Stimulated activated CD4-positive, alpha-beta T cell treated with anti-CD3 and anti-CD28 coated beads, Interleukin-1b, Interleukin-23, amount 100 ng/mL, for 1 hour (primary cell): ENCODE measurements at places on chromosomes 3 and 15.

DNA sequence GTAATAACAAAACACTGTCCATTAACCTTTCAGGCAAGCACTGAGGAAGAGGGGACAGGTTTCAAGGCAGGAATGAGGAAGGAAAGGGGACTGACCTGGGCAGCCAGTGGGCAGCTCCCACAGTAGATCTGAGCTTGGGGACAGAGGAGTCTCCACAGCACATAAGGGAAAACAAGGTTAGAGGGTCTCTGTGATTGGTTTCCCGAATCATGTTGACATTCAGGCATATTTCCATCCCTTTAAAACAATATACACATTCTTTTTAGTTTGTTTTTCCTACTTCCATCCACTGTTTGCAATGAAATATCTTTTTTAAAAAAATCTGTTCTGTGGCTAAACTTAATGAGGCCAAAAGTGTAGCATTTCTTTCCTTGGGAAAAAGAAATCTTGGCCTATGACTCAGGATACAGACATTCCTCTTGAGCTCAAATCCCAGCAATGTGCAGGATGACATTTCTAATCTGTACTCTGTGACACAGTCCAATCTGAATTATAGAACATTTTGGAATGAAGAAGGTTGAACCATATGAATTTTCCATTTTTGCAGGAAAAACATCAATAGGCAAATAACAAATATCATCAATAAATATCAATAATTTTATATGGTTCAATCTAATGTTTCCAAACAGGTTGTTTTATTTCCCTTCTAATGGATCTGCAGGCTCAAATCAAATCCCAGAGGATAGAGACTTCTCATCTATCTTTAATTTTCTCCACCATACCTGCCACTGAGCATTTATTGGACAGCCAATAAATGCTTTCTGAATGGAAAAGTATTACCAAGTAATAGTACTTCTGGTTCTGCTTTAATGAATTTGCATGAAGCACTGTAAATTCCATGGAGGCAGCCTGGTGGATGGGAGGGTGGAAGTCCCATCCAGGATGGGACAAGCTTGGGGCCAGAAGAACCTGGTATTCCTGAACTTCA, 54.1 kb downstream of the ITGB5 start:
- no peak for DNase-seq

GRCh38 chr3:126295407-126295939, 61.7 kb downstream of the KLF15 start:
- no peak for DNase-seq

DNA sequence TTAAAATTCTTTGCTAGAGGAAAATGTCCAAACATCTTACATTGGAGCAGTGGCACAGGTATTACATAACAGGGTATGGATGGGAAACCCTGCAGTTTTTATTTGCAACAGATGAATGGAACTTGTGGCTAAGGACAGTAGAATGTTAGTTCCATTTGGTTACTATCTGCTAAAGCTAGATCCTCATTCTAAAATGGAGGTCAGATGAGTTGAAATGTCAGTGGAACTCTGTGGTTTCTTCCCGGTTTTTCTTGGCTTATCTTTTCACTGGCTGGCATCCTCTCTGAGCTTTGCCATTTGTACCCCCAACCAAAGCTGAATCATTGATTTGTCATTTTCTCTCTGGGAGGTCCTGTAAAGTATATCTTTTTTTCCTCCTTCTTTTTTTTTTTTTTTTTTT, 68.9 kb downstream of the ARMC8 start:
- no peak for DNase-seq

DNA sequence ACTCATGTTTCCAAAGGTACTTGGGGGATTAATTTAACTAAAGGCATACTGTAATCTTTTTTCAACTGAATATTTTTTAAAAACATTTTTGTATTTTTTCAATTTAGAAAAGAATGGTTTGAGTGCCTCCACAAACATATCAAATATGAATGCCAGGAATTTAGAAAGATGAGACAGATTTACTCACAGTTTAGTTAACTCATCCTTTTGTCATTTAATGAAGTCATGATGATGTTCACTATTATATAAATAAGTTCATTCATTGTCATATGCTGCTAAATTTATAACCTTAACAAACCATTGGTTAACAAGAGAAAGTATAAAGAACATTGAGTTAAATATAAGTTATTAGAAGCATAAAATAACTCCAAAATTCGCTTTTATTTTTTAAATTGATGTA, 50.0 kb downstream of the FGF7 start:
- DNase-seq, result no peak

GRCh38 chr3:16455966-16456365, 57.5 kb downstream of the RFTN1 start:
- DNase-seq, result no peak

GRCh38 chr3:49794926-49795905, 4.5 kb downstream of the CDHR4 start:
- DNase-seq, result no peak

- no peak for DNase-seq
These were observed 108.3 kb upstream of the CHL1 start for GRCh38 chr3:88267-88666.

DNA sequence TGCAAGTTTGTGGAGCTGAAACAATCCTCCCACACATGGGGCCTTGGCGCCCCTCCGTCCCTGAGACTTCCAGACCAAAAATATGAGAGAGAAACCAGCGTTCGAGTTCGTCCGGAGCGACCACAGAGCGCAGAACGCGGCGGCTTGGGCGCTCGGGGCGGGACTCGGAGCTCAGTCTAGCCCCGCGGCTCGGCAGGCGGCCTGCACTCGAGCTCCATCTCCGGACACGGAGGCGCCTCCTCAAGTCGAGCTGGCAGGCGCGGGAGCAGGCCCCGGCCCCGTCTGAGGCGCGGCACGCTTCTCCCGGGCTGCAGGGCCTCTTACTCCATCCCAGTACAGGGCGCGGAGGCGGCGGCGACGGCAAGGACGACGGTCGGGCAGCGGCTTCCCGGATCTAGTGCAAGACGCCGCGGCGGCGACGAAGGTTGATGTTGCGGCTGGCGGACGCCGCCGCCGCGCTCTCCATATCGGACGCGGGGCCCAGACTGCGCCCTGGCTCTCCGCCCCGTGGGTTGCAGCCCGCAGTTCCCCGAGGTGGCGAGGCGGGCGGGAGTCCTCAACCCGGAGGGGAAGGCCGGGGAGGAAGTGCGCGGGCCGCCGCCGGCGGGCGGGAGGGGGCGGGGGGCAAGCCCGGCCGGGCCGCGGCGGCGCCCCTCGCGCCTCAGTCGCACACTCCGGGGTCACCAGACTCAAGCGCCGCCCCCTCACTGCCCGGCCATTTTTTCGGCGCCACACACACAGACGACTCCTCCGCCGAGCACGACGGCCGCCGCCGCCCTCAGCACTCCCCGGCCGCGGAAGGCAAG, 674 bp downstream of the MSL2 start:
- DNase-seq, result peak; percentile 32

DNA sequence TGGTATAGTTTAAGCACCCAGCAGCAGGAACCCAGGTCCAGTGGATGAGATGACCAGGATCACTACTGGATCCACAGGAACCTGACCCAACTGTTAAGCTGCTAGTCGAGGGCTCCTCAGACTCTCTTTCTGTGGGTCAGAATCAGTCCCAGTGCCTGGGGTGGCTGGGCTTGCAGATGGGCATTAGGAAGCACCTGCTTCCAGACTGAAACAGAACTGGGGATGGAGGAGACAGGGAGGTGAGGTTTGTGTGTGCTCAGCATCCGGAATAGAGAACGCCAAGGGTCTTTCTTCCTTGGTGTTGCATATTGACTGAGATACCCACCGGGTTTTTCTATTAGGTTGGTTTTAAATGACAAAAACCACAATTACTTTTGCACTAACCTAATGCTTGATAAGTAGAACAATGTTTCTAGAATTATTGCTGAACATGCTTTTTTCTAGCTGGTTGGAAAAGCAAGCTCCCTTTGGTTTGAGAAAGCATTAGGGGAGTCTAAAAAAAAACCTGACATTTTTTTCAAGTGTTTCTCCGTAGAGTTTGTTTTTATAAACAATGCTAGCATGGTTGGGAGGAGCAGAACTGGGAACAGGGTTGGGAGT, 779 bp downstream of the ST3GAL6 start:
- no peak for DNase-seq

DNA sequence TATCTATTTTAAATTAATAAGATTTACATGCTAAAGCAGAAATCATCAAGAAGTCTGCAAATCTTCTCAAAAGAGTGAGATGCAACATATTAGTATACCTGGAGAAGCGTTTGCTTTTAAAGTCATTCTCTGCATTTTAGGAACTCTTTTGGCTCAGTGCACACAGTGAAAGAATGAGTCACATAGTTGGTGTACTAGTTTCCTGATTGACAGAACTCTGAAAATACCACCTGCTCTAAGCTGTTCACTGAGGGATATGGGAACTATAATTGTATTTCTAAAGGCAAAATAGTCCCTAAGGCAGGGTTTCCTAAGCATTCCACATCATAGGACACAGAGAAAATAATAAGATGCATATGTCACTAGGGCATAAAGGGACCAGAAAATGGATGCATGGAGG, 838.5 kb downstream of the DIPK2A start:
- DNase-seq, result no peak

DNA sequence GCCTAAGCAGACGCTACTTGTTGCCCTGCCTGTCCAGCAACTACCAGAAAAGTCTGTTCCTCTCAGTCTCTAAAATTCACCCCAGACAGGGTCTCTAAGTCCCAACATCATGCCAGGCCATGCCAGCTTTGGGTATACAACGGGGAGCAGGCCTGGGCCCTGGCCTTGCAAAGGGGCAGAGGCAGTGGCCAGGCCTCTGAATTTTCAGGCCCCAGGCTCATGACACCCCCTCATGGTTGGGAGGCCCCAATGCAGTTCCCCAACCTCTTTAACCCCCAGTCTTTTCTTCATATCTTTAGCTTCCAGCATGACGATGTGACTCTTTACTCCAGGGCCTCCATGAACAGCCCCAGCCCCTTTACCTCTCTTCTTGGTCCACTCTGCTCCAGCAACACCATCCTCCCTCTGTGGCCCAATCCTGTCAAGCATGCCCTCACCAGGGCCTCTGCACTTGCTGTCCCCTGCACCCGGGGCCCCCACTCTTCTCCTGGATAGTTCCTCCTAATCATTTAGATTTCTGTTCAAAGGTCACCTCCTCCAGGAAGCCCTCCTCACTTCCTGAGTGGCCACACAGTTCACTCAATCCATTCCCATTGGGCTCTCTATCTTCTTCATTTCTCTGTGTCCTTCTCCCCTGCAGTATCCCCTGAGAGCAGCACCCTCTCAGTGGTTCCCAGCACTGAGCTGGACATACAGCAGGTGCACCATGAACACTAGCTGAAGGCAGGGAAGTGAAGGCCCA, 4.8 kb downstream of the IQSEC1 start:
- no peak for DNase-seq

GRCh38 chr3:53794597-53794996, 51.6 kb downstream of the CHDH start:
- DNase-seq, result no peak

- no peak for DNase-seq
These were observed 99.2 kb downstream of the CEMIP start for GRCh38 chr15:80878242-80878866.

DNA sequence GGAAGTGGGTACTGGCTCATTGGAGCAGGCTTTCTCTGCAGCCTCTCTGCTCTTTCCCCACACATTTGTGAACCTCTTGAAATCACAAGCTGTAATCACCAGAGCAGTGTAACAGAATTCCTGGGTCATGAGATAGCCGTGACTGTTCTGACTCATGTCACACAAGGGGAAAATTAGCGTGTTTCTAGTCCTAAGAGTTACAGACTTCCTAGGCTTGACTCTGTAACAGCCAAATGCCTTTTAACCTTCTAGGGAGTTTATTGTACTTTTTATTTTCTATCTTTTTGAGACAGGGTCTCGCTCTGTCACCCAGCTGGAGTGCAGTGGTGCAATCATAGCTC, 54.7 kb upstream of the TRAK1 start:
- no peak for DNase-seq

DNA sequence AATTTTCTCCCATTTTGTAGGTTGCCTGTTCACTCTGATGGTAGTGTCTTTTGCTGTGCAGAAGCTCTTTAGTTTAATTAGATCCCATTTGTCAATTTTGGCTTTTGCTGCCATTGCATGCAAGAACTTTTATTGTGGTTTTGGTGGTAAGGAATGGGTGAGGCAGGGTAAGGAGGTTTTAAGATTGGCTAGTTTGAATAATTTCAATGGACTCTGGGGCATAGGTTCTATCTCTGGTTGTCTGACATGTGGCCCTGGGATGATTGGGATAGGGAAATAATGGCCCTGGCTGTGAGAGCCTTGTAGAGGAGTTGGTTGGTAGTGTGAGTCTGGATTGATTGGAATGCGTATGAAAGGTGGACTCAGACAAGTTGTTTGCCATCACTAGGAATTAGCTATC, 38.0 kb downstream of the SEC22A start:
- no peak for DNase-seq

GRCh38 chr3:117507958-117508357, 798.4 kb downstream of the TUSC7 start:
- no peak for DNase-seq

GRCh38 chr3:128432301-128432970, 34.3 kb downstream of the DNAJB8 start:
- no peak for DNase-seq

GRCh38 chr3:197399486-197399885, 101.1 kb upstream of the DLG1 start:
- DNase-seq, result no peak

DNA sequence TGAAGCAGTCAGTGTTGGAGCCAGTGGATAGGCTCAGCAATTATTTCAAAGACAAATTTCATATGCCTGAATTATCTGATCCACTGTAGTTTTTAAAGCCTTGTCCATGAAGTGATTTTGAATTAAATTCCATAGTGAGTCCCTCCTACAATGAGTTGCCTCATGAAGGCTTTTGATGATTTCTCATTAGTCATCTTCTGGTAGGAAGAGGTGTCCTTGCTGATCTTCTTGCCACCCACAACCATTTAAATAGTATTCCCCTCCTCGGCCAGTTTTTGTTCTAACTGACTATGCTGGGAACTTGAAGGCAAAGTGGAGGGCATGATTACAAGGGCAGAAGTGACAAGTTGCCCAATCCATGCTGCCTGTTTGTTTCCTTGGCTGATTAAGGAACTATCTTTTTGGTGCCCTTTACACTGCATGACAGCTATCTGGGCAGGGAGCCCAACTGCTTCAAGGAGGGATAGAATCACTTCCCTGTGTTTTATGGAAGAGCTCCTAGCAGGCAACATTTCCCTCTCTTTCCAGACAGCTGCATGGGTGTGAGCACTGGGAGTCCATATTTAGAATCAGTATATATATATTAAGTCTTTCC, 617.5 kb downstream of the ZPLD1 start:
- no peak for DNase-seq

GRCh38 chr3:144369129-144369879, 397.7 kb downstream of the DIPK2A start:
- no peak for DNase-seq

DNA sequence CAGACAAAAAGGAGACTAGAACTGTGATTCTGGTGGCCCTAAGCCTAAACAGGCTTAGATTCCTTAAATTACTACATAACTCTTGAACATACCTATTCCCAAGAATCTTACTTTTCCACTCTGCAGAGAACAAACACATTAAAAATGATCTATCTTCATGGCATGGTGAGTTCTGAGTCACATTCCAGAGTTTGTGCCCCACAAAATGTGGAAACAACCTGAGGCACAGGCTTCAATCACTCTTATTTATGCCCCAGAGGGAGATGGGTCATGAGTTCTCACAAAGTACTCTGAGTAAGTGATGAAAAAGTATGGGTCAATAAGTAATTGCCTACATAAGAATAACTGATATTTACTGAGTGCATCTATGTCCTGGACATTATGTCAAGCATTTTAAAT, 137.5 kb upstream of the SLC2A2 start:
- DNase-seq, result no peak

GRCh38 chr3:13544293-13544831, 4.6 kb upstream of the FBLN2 start:
- no peak for DNase-seq

GRCh38 chr15:67064607-67065530, 533 bp upstream of the SMAD3 start:
- no peak for DNase-seq

GRCh38 chr15:90459368-90459767, 70.4 kb upstream of the CRTC3 start:
- DNase-seq, result no peak
